ENCODE measurements at places on chromosomes 1 and 21.

DNA sequence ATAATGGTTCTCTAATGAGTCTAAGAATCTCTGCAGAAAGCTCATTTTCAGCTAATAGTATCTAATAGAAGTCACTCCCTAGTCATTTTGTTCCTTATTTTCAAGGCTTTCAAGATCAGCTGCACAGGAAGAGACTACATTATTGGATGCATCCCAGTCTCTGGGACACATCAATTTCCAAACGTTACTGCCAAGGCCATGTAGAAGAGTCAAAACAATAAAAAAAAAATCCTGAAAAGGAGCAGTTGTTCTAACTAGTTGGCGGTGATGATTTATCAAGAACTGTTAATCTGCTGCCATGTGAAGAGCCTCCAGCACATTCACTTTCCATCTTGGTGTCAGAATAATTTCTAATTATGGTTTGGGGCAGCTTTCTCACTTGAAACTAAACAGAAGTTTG is 5.7 kb downstream of the DDAH1 start:
- no peak for DNase-seq

- DNase-seq = no peak
Measured at GRCh38 chr1:111864862-111865261, 109.2 kb downstream of the DDX20 start.

DNA sequence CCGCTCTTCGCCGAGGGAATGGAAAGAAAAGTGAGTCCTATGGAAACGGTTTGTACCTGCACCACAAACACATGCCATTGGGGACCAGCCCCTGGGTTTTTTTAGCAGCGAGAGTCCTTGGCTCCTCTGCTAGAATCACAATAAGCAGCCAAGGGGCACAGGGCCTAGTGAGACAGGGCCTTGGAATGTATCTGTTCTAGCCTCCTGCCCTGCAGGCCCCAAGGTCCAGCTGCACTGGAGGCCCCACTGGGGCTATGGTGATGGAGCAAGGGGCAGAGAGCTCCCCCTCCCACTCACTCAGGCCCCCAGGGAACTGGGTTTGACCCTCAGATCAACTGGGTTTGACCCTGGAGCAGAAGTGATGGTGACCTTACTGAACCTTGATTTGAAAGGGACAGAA is 14.4 kb downstream of the SHISA4 start:
- no peak for DNase-seq

DNA sequence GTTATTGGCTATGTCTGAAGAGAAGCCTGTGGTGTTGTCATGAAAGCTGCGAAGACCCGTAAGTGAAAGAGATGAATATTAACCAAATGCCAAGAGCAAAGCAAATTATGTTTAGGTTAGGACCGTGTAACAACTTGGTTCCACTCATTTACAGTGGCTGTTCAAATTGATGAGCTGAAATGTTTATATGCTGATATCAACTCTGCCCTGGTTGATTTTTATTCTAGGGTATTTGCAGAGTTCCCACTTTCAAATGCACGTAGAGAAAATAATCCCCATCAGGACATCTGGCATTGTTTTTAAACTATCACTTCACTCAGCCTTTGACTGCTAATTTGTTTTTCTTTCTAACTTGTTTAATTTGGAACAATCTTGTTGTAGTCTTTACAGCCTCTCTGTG is 581.6 kb upstream of the ADAMTS5 start:
- DNase-seq = no peak

GRCh38 chr1:187408212-187409004 is 579.7 kb downstream of the PLA2G4A start:
- no peak for DNase-seq

GRCh38 chr1:97196825-97197516 is 475.4 kb downstream of the PTBP2 start:
- DNase-seq = no peak

DNA sequence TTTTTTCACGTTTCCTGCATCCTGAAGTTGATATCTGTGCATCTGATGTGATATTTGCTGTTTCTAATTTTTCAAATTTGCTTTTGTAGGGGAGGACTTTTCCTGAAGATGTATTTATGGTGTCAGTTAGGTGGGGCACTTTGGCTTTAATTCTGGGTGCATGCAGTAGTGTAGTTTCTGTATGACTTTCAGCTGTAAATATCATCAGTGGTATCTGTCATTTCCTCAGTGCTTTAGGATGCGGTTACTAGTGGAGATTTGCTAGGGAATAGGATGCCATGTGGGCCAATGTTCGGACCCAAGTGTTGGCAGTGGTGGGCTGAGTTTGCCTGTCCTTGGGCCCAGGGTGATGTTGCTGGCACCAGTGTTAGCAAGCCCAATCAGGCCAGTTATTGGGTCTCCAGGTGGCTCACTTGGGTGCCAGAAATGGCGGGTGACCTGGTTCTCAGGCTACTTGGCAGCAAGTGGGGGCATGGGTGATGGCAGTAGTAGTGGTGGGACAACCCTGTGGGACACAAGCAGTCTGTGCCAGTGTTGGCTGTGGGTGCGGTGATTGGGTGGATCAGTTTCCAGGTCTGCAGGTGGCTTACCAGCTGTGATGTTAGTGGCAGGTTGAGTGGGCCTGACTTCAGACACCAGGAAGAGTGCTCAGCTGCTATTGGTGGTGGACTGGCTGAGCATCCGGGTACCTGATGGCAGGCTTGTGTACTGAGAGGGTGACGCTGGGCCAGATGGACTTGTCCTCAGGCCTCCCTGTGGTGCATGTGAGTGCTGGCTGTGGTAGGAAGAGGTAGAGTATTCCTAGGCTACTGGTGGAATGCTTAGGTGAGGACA is 24.4 kb downstream of the CD55 start:
- DNase-seq = no peak

GRCh38 chr1:236393681-236394481 is at the start of gene EDARADD:
TSS of gene EDARADD (plus strand) at chr1:236394286. CDS start at chr1:236394445, 159 bp downstream.
- no peak for DNase-seq

GRCh38 chr1:22557341-22557950 is 5.8 kb upstream of the EPHA8 start:
- DNase-seq = no peak

- DNase-seq = no peak
Measured at GRCh38 chr1:11058595-11059154, 1.1 kb downstream of the SRM start.

- no peak for DNase-seq
Measured at GRCh38 chr21:43933199-43933598, 68.2 kb downstream of the AGPAT3 start.

DNA sequence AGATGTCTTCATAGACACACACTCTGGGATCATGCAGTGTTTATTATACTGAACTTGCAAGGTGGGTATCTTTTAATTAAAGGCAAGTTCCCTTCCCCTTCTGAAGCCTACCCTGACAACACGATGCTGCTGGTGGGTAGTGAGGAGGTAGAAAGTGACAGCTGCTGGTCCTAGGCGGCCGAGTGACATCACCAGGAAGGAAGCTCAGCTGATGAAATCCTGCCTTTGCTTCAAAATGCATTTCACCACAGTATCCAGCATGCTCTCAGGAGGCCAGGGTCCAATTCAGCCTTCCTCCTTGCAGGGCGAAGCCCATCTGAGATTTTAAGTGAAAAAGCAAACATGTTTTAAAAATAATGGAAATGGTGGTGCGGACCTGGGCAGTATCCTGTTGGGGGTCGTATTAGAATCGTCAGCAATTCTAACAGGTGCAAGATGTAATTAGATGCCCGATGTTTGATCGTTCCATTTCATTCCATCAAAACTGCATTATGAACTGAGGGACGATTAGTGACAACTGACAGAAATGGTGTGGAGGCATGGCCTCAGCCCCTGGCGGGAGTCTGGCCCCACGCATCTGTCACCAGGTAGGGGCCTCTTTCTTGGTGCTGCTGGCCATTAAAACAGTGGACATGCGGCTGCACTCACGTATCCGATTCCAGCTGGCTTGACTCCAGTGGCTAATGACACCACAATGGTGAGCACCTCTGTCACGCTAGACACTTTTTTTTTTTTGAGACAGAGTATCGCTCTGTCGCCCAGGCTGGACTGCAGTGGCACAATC is 324.8 kb upstream of the C1orf174 start:
- no peak for DNase-seq

DNA sequence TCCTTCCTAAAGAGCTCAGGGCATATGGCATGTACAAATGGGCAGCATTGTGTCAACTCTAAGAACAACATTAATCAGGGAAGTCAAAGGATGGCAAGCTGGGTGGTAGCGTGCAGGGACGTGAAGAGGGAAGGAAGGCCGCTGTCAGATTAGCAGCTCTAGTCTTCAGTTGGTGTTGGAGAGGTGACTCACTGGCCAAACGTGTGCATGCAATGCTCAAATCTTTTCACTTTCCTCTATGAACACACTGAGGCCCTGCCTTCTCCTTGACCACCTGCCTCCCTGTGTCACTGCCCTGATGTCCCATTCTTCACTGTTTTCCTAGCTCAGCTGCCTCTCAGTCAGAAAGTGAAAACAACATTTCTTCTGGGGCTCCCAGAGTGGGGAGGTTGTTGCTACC is 5.9 kb upstream of the PIGR start:
- DNase-seq = no peak

DNA sequence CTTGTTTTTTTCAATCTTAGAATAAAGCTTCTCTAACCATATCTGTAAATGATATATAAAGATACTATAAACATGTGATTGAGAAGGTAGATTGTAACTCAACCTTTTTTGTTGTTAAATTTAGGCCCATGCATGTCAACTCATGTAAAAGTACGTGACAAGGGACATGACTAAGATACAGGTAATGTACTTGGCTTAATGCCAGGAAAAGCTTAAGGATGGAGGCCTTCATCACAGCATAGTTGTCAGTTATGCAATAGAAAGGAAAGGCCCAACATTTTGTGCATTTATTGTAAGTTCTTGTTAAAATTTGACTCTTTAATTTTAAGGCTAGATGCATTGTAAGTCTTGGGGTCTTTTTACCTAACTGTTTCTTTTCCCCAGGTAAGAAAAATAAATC is 305.1 kb downstream of the LTN1 start:
- no peak for DNase-seq

DNA sequence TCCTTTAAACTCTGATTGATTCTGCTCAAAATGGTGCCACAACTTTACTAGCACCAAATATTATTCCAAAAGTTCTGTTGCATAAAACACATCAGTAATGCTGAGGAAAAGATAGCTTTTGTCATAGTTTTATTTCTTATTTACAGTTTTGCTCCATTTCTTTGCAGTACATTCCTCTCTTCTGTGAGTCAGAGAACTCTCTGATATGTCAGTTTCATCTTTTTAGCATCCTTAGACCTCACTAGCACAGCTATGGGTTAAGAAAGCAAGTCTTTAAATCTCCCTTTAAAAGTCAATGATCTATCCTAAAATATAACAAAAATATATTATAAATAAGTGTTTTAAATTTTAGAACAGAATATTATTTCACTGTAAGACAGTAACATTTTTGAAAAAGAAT is 356.6 kb upstream of the SNX7 start:
- no peak for DNase-seq

DNA sequence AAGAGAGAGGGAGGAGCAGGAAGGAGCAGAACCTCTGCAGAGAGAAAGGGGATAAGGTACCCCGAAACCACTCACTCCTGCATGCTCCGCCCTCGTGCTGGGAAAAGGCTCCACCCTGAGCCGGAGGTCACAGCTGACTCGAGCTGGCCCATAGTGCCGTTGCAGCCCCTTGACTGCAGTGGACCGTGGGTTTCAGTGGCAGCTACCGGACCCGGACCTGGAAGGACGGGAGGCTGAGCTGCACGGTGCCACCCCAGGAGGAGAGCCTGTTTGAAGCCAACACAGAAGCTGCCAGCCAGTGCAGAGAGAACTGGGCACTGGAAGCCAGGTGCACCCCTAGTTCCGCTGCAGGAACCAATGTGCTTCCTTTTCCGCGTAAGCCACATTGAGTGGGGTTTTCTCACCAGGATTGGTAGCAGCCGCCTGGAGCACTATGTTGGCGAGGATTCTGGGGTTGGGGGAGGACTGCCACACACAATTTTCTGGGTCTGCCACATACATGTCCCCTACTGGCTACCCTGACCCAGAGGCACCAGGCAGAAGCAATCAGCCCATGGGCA is 83.3 kb downstream of the FBXO2 start:
- no peak for DNase-seq

DNA sequence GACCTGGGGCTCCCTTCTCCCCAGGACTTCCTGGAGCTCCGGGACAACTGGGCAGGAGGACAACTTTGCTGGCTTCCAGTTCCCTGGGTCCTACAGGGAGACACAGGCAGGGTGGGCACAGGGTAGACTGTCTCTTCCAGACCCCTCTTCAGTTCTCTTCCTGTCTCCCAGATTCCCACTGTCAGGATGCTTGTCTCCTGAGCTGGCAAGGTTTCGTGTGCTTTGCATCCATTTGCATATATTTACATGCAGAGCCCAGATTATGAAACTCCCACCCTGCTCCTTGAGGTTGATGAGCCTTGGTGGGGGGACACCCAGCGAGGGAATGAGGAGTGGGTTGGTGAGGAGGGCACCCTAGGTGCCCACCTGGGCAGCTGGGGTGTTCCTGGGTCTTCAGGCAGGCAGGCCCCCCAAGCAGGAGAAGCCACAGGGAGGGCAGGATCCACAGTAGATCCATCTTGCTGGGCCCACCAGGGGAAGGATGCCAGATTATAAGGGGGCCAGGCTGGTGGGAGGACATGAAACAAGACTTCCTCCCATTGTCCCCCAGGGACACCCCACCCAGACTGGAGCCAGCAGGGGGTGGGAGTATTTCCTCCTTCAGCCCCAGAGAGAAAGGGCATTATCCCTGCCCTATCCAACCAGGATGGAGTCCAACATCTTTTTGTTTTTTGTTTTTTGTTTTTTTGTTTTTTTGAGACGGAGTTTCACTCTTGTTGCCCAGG is at the start of gene FCN3:
FCN3 (minus strand) TSS at position 463 of the 725 bp plus-strand sequence; CDS start at position 457, 6 bp downstream.
- no peak for DNase-seq

- DNase-seq = no peak
Measured at GRCh38 chr1:224329484-224329841, 509 bp downstream of the NVL start.

DNA sequence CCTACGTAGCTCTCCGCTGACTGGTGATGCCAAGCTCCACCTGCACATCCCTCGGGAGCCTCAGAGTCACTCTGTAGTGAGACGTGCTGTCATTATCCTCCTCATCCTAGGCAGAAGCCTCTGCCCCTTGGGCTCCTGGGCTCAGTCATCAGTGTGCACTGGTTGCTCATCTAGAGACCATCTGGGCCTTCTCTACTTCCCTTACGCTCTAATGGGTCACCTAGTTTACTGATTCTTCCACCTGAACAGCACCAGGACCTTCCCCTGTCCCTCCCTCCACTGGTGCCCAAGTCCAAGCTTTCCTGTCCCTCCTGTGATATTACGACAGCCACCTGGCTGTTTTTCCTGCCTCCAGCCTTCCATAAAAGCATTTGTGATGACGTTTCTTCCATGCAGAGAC is 136.1 kb upstream of the ERRFI1 start:
- DNase-seq = no peak

GRCh38 chr1:154755858-154756730 is 114.0 kb downstream of the KCNN3 start:
- no peak for DNase-seq

- no peak for DNase-seq
Measured at GRCh38 chr1:30778154-30778978, 20.8 kb upstream of the LAPTM5 start.

GRCh38 chr1:3573500-3573899 is 37.8 kb downstream of the MEGF6 start:
- no peak for DNase-seq

- DNase-seq = no peak
Measured at GRCh38 chr1:101253976-101254674, 17.3 kb downstream of the S1PR1 start.

GRCh38 chr1:83998205-83998497 is 781 bp downstream of the TTLL7 start:
- no peak for DNase-seq
